ENCODE measurements at places on chromosomes 12 and 14.
A peak's percentile ranks its signal among the peaks of the same experiment; 100 is the strongest.

DNA sequence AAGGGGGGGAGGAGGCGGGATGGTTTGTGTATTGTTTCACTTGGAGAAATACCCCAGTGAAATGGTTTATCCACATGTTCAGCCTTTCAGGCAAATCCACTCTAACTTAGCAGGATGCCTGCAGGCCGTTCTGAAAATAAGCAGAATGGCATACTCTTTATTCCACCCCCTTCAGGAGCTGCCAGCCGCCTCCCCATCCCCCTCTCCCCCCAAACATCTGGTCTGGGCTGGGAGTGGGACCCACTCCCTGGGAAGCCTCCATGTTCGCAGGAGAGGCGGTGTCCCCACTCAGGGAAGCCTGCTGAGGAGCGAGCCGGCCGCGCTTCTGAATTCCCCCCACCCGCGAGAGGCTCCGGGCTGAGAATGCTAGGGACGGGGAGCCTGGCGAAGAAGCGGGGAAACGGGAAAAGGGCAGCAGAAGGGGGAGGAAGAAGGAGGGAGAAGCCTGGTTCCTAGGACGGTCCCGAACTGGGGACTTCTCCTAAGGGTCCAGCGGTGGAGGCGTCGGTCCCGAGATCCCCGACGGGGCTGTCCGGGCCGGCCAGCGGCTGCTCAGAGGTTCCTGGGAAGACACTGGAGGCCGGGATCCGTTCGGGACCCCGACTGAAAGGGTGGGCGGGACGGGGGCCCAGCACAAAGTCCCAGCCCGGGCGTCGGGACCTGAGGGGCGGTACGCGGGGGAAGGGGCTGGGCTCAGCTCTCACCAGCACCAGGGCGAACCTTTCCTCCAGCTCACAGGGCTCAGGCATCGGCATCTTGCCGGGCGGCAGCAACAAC, 666 bp downstream of the FMNL3 start:
- DNase-seq = peak; percentile 38

DNA sequence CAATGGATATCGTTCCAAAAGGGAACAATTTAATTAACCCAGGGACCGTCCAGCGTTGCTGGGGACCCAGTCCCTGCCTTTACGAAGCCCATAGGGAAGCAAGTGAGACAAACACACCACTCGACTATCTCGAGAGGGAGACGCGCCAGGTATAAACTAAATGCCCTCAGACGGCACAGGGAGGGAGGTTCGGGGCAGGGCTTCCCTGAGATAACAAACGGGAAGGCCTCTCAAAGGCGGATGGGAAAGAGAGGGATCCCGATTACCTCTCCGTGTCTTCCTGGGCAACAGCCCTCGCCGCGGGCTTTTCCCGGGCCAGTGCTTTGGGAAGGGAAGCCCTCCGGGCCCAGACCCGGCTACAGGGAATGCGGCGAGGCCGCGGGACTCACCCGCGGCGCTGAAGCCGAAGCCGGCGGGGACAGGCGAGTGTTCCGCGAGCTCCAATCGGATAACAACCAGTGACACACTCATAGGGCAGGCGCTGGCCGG, 390 bp downstream of the BRAP start:
- peak; percentile 28 for DNase-seq

GRCh38 chr12:127381681-127382080, 885.3 kb upstream of the TMEM132C start:
- no peak for DNase-seq

GRCh38 chr14:21725250-21725649, 51.6 kb upstream of the OR4E1 start:
- DNase-seq = no peak

DNA sequence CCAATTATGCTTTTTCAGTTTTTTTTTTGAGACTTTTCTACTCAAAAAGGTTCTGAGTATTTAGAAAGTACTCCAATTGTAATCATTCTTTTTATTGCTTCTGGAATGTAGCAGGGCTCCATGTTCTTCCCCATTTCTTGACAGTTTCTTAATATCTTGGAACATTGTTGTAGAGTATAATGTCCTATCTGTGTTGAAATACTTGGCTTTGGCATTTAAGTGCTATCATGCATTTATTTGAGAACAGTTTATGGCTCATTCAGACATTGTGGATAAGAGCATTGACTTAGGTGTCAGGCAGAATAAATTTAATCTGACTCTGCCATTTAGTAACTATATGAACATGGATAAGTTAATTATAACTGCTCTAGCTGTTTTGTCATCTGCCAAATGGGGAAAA, 28.3 kb downstream of the ADIPOR2 start:
- DNase-seq = no peak

DNA sequence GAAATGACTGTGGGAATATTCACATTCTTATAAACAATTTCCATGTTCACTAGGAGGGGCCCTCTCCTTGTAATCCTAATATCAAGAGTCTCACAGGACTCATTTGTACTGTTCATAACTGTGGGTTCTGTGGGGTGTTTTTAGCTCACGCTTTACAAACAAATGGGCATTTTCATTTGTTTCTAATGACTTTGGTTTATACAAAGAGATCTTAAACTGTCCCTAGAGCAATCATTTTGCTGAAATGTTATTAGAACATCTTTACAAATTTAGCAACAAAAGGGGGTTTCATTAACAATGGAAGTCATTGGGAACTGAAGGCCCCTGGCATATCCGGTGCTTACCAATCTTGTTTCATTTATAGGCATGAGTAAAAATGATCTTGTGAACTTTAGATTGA, 370.5 kb downstream of the TRHDE start:
- no peak for DNase-seq

DNA sequence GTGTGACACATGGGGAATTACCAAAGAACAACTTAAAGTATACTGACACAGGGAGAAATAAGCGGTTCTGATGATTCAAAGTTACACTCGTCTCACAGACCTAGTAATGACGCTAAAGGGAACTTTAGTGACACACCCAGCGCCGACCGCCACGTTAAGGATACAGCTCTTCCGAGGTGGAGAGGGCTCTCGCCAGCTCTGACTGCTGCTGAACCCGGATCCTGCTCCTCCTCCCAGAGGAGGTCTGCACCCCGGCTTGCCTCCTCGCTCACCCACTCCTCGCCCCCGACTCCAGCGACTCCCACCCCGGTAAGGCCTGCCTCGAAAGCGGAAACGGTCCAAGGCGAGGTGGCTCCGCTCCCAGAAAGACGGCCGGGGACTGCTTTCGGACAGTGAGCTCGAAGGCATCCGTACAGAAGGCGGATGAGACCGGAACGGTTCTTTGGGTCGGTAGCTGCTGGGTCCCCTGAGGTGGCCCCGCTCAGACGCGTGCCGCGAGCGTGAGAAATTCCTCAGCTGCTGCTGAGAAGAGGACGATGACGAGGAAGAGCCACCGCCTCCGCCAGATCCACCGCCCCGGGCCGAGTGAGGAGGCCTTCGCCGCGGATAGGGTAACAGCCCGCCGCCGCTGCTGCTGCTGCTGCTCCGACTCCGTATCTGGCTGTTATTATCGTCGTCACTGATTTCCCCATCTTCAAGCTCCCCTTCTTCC, 643 bp downstream of the ZFC3H1 start:
- peak; percentile 23 for DNase-seq

- no peak for DNase-seq
Observed at GRCh38 chr12:127334365-127334764, 932.6 kb upstream of the TMEM132C start.

GRCh38 chr12:118463677-118464076, 87.3 kb downstream of the SUDS3 start:
- DNase-seq = no peak

DNA sequence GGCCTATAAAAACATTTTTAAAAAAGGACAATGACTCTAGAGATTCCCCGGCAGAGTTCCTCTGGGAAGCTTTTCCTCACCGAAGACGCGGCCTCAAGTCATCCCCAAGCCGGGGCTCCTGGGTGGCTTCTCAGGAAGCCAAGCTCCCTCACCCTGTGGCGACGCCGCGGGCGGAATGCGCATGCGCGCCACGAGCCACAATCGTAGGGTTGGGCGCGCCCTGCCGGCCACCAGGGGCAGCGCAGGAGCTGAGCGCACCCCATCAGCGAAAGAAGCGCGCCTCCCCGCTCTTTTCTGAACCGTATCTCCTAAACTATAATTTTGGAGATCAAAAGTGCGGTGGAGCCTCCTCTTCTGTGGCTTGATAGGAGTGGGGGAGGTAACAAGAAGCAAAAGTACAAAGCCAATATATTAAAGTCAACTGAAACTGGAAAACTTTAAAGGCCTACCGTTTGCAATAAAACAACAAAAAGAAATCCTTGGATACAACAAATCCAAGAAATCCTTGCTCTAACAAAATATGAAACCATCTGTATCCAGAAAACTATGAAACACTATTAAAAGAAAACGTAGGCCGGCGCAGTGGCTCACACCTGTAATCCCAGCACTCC, 17.4 kb upstream of the CHFR start:
- DNase-seq = no peak

DNA sequence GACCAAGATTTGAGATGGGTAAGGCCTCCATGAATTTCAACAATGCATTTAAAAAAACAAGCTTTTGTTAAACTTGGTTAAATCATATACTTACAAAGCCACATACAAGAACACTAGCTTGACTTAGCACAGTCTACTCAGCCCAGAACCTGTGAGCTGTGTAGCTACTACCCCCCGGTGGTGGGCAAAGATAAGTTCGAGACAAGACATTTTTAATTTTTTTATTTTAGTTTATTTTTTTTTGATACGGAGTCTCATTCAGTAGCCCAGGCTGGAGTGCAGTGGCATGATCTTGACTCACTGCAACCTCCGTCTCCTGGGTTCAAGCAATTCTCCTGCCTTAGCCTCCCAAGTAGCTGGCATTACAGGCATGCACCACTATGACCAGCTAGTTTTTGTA, 3.7 kb upstream of the NECAP1 start:
- peak; percentile 39 for DNase-seq

DNA sequence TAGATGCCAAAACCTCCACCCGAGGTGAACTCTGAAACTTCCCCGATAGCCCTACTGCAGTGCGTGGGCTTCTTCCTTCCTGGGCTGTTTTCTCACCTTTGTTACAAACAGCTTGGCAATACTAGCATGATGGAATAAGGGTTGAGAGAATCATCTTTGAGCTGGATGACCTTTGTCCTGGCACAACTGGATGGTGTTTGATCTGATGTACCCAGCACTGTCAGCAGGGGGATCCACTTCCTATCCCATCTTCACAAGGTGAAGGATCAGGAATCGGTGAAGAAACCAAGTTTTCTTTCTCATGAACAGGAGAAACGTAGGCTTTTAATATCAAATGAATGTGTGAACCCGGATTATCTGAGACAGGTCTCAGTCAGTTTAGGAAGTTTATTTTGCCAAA, 19.5 kb upstream of the LRRC10 start:
- peak; percentile 28 for DNase-seq

GRCh38 chr12:44076871-44077270, 241.0 kb downstream of the TMEM117 start:
- DNase-seq = no peak

DNA sequence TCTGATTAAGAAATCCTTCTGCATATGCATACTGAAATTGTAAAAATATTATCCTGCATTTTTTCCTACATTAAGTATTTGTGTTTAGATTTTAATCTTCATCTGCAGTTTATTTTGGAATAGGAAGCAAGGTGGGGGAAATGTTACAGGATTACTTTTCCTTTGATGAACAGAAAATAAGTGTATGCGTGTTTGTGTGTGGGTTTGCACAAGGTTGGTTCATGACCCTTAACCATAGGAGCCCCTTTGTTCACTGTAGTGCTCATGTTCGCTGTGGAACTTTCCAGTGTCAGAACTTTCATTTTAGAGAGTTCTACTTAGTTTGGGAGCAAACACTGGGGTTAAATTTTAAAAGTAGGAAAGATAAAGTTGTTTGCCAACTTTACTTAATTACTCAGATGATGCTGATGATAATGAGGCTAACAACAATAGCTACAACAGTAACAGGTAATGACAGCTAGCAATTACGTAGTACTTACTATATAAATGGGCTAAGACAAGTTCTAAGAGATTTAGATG, 6.4 kb upstream of the A2M start:
- DNase-seq = no peak

GRCh38 chr12:6824901-6825381, 3.3 kb upstream of the P3H3 start:
- DNase-seq = no peak

DNA sequence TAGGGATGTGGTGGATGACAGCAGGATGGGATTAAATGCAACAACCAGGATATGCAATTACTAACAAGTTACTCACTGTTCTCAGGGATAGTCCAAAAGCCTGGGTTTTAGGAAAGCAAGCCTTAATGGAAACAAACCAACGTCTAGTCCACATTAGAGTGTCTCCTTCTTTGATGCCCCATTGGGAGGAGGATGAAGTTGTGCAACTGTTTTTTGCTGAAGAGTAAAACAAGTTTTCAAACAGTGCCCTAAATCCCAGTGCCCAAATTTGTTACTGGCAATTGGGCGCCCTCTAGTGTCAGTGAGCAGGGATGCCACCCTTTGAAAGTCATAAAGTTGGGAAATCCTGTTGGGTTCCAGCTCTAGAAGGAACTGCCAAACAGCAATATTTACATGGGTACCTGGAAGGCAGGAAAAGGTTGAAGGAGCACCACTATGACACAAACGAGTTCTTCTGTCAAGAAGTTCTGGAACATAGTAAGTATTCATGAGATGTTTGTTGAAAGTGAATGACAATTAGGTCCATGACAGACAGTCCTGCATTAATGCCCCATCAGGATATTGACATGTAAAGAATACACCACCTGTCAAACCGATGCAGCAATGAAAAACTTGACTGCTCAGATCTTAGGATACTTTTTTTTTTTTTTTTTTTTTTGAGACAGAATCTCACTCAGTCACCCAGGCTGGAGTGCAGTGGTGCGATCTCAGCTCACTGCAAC, 11.1 kb upstream of the DPF3 start:
- DNase-seq = peak; percentile 83

DNA sequence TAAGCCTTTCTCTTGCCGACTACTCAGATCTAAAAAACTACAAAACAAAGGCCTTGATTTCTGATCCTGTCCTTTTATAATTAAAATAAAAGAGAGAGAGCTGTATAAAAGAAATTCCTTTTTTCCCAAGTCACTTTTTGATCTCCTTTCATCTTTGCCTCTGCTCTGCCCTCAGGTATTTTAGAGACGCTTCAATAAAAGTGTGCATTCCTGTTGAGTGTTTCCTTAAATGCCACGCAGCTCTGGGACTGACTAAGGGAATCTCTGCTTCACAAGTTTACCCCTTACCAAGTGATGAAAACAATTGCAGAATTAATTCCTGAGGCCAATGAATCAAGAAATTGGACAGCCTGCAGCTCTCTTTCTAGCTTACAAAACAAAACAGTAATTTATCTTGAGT, 1109.8 kb downstream of the TMTC2 start:
- no peak for DNase-seq

DNA sequence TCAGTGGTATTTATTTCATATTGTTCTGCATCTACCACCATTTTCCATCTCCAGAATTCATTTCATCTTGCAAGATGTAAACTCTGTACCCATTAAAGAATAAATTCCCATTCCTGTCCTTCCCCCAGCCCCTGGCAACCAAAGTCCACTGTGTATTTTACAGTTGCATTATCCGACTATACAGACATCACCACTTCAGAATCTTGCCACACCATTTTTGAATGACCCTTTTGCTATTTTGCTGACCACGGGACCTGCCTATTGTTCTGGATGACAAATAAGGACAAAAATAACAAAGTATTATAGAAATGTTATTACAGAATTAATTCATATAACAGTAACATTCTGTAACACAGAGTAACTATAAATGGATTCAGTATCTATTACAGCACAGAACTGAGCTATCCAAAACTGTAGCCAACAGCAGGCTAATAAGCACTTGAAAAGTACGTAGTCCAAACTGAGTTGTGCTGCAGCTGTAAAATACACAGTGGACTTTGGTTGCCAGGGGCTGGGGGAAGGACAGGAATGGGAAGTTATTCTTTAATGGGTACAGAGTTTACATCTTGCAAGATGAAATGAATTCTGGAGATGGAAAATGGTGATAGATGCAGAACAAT, 61.3 kb downstream of the CDK17 start:
- DNase-seq = no peak

- no peak for DNase-seq
Observed at GRCh38 chr14:71714225-71714624, 218.0 kb upstream of the RGS6 start.

All from HTR-8/SVneo (cell line).